ENCODE measurements at places on chromosomes 6 and 20.

- no peak for DNase-seq
Observed at GRCh38 chr20:4026093-4026601, 10.8 kb upstream of the RNF24 start.

DNA sequence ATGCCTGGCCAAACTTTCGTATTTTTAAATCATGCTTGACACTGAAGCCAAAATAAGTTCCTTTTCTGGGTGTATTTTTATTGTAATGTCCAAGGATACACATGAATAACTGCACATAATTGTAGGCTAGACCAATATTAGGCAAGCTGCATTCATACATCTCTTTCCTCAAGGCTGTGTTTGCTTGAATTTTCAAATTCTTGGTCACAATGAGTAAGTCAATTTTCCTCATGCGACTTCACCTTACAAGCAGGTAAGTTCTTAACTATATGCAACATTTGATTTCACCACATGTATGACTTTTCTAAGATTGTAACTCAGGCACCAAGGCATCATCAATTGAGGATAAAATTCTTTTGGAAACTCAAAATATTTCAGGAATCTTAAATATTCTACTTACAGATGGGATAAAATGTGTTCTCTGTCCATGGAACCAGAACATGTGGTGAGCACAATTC lies 112.4 kb upstream of the ZNF217 start:
- DNase-seq, result no peak

GRCh38 chr6:149963212-149963461 lies 606 bp upstream of the ULBP1 start:
- peak; percentile 79 for DNase-seq

GRCh38 chr20:39083761-39084160 lies 121.6 kb downstream of the DHX35 start:
- no peak for DNase-seq

GRCh38 chr6:27327023-27327738 lies 15.1 kb upstream of the POM121L2 start:
- no peak for DNase-seq

- no peak for DNase-seq
Observed at GRCh38 chr20:40913224-40914185, 115.1 kb upstream of the TOP1 start.

GRCh38 chr6:169508452-169508851 lies 193.4 kb downstream of the WDR27 start:
- no peak for DNase-seq

DNA sequence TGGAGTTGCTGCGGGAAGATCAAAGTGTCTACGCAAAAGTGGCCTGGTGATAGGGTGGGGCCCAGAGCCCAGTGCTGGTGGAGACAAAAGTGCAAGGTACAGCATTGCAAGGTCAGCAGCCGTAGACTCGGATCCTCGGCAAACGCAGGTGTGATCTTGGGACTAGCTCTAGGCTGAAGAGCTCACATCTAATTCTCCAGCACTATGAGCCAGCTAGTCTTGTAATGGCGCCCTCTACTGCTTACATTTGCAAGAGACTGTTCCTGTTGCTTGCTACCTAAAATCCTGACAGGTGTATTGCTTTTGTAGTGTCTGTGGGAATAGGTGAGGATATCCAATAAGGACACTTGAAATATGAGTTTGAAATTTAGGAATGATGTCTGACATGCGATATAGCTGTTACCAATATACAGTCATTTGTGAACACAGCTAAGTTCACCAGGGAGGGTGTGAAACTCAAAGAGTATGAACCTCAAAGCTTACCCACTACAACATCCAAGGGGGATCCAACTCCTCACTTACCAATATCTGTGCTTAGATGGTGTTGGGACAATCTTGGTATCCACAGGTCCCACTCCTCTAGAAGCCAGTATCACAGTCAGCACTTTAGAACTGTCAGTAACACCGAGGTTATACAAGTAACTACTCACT lies 58.4 kb downstream of the PDE7B start:
- DNase-seq, result no peak

DNA sequence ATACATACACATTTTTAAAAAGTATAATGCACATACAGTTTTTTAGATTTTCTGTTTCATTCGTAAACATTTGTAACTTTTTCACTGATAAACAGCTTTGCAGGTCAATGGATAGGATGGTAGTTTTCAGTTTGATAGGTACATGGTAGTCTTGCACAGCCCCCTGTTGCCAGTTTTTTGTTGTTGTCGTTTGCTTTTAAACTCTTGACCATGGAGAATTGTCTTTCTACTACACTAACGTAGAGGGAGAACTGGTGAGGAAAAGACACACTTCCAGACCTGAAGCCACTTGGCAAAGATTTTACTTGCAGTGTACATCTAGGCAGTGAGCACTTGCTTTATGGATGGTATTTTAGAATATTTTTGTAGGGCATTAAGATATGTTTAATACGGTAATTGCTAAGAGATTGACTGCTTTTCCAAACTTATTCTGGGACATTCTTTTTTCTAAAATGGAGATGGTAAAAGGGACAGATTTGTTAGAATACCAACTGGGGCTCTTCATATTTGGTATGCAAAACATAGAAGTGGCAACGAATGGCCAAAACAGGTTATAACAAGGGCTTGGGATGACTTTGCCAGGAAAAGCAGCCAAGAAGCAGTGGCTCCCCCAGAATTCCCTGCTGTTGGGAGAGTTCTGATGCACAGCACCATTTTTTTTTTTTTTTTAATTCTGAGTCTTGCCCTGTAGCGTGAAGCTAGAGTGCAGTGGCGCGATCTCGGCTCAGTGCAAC lies 1.5 kb downstream of the PYGB start:
- no peak for DNase-seq

DNA sequence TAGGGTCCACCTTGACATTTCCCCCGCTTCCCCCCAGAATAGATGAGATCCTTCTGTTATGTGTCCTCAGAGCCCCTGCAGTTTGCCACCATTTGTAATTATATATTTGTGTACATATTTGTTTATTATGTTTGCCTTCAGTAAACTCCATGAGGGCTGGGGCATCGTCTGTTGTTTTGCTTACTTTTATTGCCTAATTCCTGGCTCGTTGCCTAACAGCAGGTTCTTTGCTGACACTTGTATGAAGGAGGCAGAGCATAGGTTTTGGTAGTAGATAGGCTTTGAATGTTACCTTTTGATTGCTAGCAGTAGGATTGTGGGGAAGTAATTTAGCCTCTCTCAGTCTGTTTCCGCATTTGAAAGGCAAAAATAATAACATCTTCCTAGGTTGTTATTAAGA lies 9.9 kb downstream of the MAP3K4 start:
- no peak for DNase-seq

DNA sequence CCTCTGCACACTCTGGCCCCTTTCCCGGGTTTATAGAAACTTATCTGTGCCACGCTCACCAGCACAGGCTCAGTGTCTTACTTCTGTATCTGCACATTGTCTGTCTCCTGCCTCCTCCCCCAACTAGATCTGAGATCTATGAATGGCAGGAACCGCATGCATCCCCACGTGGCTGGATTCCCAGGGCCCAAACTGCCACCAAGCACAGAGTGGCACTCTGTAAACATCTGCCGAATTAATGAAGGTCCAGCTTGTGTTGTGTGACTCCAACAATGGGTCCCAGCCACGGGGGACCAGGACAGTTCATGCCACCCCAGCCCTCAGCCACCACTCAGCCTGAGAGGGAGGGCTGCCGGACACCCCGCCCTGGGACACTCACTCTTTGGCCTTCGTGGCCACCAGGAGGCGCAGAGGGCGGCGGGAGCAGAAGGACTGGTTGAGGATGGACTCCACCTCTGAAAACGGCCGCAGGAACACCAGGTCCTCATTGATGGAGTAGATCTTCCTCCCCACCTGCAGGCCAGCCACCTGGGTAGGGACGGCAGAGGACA lies 171.1 kb downstream of the PREX1 start:
- no peak for DNase-seq

DNA sequence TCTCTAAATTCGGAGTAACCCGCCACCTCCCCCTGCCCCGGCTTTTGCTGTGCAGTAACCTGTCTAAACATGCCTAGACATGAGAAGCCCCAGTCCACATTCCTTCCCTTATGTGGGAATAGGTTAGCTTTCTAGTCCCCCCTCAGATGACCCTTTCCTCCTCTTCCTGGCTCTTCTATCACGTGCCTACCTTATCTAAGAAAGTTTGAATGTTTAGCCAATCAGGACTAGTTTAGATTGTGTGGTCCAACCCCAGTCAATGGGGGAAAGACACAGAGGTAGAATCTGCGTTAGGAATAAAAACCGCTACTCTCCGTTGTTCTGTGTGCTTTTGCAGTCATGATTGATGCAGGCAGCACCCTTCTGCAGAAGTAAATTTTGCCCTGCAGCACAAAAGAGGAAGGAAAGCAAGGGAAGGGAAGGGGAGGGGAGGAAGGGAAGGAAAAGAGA lies 69.0 kb upstream of the CD93 start:
- peak; percentile 30 for DNase-seq

DNA sequence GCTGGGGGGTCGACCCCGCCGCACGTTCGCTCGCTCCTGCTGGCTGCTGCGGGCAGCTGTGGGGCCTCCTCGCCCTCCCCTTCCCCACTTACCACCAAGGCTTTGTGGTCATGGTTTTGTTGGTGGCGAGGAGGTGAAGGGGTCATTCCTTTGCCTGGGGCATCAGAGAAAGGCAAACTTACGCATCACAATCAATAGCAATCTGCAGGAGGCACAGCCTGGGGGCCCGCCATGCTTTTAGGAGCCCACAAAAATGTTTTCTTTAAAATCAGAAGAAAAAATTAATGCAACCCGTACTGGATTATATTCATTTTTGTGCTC lies 137.0 kb downstream of the IMPG1 start:
- no peak for DNase-seq

DNA sequence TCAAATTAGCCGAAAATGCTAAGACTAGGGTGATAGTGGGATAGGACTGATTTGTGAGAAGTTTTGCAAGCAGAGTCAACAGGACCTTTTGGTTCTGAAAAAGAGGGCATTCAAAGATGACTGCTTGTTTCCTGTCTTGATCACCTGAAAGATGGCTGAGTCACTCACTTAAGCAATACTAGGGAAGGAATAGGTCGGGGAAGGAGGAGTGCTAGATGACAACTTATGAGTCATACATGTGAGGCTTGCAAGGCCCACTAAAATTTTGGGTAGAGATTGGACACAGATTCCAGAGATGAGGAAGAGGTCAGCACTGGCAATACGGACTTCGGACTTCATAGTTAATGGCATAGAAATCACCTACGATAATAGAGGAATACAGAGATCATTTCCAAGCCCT lies 89.2 kb downstream of the FAM83B start:
- no peak for DNase-seq

- DNase-seq, result no peak
Observed at GRCh38 chr6:156395276-156395675, 381.9 kb upstream of the ARID1B start.

GRCh38 chr20:41074441-41074840 lies 45.8 kb downstream of the TOP1 start:
- DNase-seq, result no peak

DNA sequence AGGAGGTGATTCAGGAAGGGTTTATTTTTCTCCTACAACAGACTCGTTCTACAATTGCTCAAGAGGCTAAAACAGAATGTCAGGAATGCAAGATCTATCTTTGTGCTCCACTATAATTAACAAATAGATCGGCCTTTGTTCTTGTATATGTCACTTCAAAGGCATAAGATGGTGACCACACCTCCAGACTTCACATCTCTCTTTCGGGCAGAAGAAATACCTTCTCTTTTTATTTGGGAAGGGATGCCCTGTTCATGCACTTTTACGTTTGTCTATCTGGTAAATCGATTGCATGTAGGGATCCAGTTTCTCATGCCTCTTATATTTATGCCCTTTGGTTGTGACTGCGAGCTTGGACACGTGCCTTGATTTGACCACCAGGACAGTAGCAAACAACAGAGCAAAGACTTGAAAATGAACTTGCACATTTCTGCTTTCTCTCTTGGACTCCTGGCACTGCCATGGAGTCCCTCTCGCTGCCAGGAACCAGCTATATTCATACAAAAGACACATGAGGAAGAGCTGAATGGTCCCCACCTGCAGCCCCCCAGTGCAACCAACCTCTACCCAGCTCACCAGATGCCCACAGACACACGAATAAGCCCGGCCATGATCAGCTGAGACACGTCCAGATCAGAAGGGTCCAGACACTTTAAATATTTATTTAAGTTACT lies 219.8 kb upstream of the STXBP5 start:
- no peak for DNase-seq

- DNase-seq, result no peak
Observed at GRCh38 chr6:5481033-5481432, 219.7 kb downstream of the FARS2 start.

- DNase-seq, result no peak
Observed at GRCh38 chr20:5401277-5401875, 84.6 kb upstream of the PROKR2 start.

DNA sequence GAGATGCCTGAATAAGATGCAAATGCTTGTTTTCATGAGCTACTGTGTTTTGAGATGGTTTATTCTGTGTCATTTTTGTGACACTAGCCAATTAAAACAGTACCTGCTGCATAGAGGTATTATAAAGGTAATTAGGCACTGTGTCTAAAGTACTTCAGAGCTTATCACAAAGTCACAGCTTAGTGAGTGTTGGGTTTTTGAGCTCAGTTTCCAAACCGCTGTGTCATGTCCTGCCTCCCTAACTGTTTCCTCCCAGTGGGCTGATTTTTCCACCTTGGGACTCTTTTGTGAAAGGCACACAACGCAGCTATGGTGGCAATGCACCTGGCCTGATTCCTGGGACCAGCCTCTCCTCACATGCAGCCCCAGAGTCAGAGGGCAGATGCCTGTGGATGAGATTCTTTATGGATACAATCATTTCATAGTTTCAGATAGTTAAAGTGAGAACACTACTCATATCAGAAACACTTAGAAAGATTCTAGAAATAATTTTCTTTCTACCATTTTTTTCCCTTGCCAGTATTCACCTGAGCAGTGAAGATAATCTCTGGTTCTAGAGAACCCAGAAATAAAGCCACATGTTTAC lies 41.3 kb upstream of the TAGAP start:
- DNase-seq, result no peak

DNA sequence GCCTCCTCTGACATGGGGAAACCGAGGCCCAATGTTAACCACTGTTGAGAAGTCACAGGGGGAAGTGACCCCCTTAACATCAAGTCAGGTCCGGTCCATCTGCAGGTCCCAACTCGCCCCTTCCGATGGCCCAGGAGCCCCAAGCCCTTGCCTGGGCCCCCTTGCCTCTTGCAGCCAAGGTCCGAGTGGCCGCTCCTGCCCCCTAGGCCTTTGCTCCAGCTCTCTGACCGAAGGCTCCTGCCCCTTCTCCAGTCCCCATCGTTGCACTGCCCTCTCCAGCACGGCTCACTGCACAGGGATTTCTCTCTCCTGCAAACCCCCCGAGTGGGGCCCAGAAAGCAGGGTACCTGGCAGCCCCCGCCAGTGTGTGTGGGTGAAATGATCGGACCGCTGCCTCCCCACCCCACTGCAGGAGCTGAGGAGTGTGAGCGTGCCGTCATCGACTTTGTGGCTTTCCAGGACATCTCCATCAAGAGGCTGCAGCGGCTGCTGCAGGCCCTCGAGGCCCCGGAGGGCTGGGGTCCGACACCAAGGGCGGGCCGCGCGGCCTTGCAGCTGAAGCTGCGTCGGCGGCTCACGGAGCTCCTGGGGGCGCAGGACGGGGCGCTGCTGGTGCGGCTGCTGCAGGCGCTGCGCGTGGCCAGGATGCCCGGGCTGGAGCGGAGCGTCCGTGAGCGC lies 1.6 kb downstream of the TNFRSF6B start:
- DNase-seq, result peak; percentile 74

- no peak for DNase-seq
Observed at GRCh38 chr6:132067286-132067685, 116.1 kb upstream of the CCN2 start.
